Uterus (tissue), 4 donors: ENCODE measurements at places on chromosomes 7 and 10.

- H3K27ac ChIP-seq: no peak overlapping the region
- H3K4me3 ChIP-seq: no peak overlapping the region
- H3K4me1 ChIP-seq: no peaks in the 10 kb centered on the region
- DNase-seq: no peak
Observed at GRCh38 chr7:102061981-102062390, 224.7 kb upstream of the SH2B2 start.

GRCh38 chr7:81331061-81332018 is 412.5 kb upstream of the SEMA3C start:
- H3K27ac ChIP-seq: no peak overlapping the region
- H3K4me3 ChIP-seq: no peak overlapping the region
- H3K27me3 ChIP-seq: no peaks in the 10 kb centered on the region
- no peak for DNase-seq
- no peaks in the 10 kb centered on the region for H3K4me1 ChIP-seq
- H3K36me3 ChIP-seq: no peaks in the 10 kb centered on the region

GRCh38 chr7:54538122-54538521 is 4.1 kb upstream of the VSTM2A start:
- peaks cover 19% of the 10 kb centered on the region for H3K27me3 ChIP-seq
- H3K36me3 ChIP-seq: no peaks in the 10 kb centered on the region
- H3K4me3 ChIP-seq: no peak overlapping the region
- no peak for DNase-seq

- H3K27ac ChIP-seq: no peak overlapping the region
- H3K36me3 ChIP-seq: no peaks in the 10 kb centered on the region
- no peaks in the 10 kb centered on the region for H3K4me1 ChIP-seq
- no peak for DNase-seq
- H3K27me3 ChIP-seq: no peaks in the 10 kb centered on the region
- H3K4me3 ChIP-seq: no peak overlapping the region
Observed at GRCh38 chr10:59126261-59126660, 50.2 kb upstream of the PHYHIPL start.

DNA sequence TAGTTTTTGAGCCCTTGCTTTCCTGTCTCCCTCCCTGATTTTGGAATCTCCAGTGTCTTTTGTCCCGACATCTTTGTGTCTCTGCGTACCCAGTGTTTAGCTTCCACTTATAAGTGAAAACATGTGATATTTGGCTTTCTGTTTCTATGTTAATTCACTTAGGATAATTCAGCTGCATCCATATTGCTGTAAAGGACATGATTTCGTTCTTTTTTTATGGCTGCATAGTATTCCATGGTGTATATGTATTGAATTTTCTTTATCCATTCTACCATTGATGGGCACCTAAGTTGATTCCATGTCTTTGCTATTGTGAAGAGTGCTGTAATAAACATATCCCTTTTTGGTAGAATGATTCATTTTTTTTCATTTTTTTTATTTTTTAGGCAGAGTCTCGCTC is 48.3 kb downstream of the ADK start:
- DNase-seq: no peak
- no peak overlapping the region for H3K4me3 ChIP-seq
- no peaks in the 10 kb centered on the region for H3K36me3 ChIP-seq
- H3K27ac ChIP-seq: no peak overlapping the region
- H3K27me3 ChIP-seq: no peaks in the 10 kb centered on the region

GRCh38 chr10:49562893-49563292 is 24.0 kb upstream of the ERCC6 start:
- no peaks in the 10 kb centered on the region for H3K4me1 ChIP-seq
- no peaks in the 10 kb centered on the region for H3K36me3 ChIP-seq
- no peak for DNase-seq
- no peak overlapping the region for H3K27ac ChIP-seq
- no peak overlapping the region for H3K4me3 ChIP-seq

DNA sequence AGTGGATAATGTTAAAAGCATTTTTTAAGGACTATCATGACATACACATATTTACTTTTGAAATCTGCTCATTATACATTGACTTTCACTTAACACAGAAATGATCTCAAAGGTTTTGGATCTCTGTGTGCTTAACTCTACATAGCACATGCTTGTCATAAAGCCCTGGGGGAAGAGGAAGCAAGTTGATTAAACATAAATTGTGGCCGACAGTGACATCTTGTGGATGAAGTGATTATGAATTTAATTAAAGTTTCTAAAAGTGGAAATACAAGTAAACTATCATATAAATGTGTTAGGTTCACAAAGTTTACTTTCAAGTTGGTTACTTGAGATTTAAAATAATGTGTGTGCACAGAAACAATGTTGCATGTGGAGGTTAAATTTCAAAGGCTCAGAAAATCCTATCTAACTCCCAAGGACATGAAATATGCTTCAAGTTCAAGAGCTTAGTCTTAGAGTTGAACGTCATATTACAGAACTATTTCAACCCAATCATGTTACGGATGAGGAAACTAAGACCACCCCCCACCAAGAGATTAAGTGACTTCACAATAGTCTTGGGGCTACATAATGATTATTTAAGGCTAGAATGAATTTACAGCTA is 1247.8 kb downstream of the GATA3 start:
- H3K27ac ChIP-seq: no peak overlapping the region
- H3K4me1 ChIP-seq: no peaks in the 10 kb centered on the region
- no peaks in the 10 kb centered on the region for H3K27me3 ChIP-seq
- H3K36me3 ChIP-seq: no peaks in the 10 kb centered on the region

GRCh38 chr7:130943336-130943901 is 209.4 kb upstream of the KLF14 start:
- H3K27ac ChIP-seq: peak overlapping the region; percentile 94
- H3K36me3 ChIP-seq: no peaks in the 10 kb centered on the region
- H3K4me1 ChIP-seq: peaks cover 7% of the 10 kb centered on the region
- no peaks in the 10 kb centered on the region for H3K27me3 ChIP-seq
- no peak for DNase-seq

- no peaks in the 10 kb centered on the region for H3K4me1 ChIP-seq
- H3K27me3 ChIP-seq: no peaks in the 10 kb centered on the region
- no peaks in the 10 kb centered on the region for H3K36me3 ChIP-seq
- no peak overlapping the region for H3K4me3 ChIP-seq
Observed at GRCh38 chr7:127359011-127359410, 33.5 kb downstream of the ZNF800 start.

GRCh38 chr10:454860-455259 is 234.6 kb downstream of the DIP2C start:
- no peaks in the 10 kb centered on the region for H3K27me3 ChIP-seq
- no peak overlapping the region for H3K4me3 ChIP-seq
- no peak overlapping the region for H3K27ac ChIP-seq
- no peaks in the 10 kb centered on the region for H3K4me1 ChIP-seq

DNA sequence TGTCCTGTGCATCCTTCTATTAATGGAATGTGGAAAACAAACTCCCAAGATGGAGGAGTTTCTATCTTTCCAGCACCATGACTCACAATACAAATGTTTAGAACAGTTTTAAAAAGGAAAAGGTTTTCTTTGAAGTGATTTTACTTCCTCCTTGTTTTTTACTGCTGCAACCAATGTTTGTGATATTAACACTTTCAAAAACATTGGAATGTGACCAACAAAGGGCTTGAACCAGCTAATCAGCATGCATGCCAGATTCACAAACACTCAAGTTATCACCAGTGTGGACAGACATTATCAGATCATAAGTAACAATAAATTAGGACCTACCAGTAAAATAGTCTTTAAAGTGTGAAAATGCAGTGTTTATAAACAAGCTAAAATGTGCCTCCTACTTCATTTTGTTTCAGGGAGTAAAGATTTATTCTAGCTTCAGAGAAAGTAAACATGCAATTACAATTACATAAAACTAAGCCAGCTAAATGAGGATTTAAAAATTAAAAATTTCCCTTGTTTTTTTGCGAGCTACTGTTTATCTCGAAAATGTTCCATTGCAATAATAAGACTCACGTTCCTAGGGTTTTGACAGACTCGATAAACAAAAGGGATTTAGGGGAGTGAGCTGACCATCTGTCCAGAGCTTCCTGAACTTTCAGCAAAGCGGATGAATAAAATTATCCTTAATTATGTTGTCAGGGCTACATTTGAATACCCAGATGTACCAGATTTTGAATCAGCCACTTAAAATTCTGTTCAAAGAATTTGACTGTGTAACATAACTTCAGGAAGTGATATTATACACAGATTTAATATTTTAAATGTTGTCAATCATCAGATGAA is 29.8 kb downstream of the CPVL start:
- no peaks in the 10 kb centered on the region for H3K4me1 ChIP-seq
- H3K36me3 ChIP-seq: no peaks in the 10 kb centered on the region
- no peak for DNase-seq
- H3K27me3 ChIP-seq: no peaks in the 10 kb centered on the region
- H3K27ac ChIP-seq: peak overlapping the region; percentile 66

- H3K27ac ChIP-seq: no peak overlapping the region
- no peaks in the 10 kb centered on the region for H3K27me3 ChIP-seq
- H3K36me3 ChIP-seq: no peaks in the 10 kb centered on the region
- no peaks in the 10 kb centered on the region for H3K4me1 ChIP-seq
- no peak for DNase-seq
- no peak overlapping the region for H3K4me3 ChIP-seq
Observed at GRCh38 chr10:118968060-118968459, 61.5 kb upstream of the NANOS1 start.

GRCh38 chr10:31120961-31121685 is 89.5 kb upstream of the ZNF438 start:
- no peaks in the 10 kb centered on the region for H3K27me3 ChIP-seq
- no peak overlapping the region for H3K27ac ChIP-seq
- DNase-seq: no peak

DNA sequence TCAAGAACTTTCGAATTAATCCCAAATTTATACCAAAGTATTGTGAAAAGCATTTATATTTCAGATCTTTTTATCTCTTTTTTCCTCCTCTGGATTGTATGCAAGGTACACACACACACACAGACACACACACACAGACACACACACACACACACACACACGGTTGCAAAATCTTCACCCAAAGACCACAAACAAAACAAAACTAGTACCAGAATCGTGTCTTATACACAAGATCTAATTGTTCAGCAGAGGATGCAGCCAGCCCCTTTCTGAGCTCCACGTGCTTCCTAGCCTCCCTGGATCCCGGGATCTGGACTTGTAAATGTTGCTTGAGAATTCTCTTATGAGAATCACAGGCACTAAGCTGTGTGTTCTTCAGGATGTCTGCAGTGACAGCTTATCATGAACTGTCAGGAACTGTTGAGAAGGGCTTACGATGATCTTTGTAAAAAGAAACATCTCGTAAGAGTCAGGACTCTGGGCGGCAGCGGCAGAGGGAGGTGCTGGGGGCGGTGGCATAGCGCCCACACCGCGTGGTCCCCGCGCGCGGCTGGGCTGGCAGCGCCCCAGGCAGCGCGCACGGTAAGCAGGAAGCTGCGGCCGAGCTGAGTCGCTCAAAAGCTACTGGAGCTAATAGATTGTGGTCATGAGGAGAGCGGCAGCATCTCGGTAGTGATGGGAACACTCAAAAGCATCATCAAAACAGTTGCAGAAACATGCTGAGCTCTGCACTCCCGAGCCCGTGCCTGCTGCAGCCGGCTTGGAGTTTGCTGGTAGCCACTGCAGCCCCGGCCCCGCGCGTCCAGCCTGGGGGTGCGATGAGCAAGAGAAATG is 277.6 kb downstream of the GATA3 start:
- no peaks in the 10 kb centered on the region for H3K36me3 ChIP-seq
- H3K27ac ChIP-seq: no peak overlapping the region
- peak; percentile 18 for DNase-seq
- H3K4me3 ChIP-seq: no peak overlapping the region
- no peaks in the 10 kb centered on the region for H3K27me3 ChIP-seq
- no peaks in the 10 kb centered on the region for H3K4me1 ChIP-seq

DNA sequence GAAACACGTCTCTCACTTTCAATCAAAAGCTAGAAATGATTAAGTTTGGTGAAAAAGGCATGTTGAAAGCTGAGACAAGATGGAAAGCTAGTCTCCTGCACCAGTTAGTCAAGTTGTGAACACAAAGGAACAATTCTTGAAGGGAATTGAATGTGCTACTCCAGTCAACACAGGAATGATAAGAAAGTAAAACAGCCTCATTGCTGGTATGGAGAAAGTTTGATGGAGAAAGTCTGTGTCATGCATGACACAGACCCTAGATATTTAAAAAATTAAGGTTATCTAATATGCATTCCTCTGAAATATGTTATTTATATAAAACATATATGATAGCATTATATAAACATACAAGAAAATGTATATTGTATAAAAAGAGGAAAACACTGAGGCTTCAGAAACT is 699.4 kb upstream of the FZD8 start:
- no peak overlapping the region for H3K4me3 ChIP-seq
- no peaks in the 10 kb centered on the region for H3K27me3 ChIP-seq
- no peaks in the 10 kb centered on the region for H3K36me3 ChIP-seq
- H3K4me1 ChIP-seq: no peaks in the 10 kb centered on the region

GRCh38 chr10:2214092-2214491 is 476.8 kb upstream of the ADARB2 start:
- no peaks in the 10 kb centered on the region for H3K27me3 ChIP-seq
- no peaks in the 10 kb centered on the region for H3K4me1 ChIP-seq
- no peak overlapping the region for H3K27ac ChIP-seq

- no peak overlapping the region for H3K27ac ChIP-seq
- H3K4me1 ChIP-seq: no peaks in the 10 kb centered on the region
- no peaks in the 10 kb centered on the region for H3K36me3 ChIP-seq
- DNase-seq: no peak
Observed at GRCh38 chr7:32515890-32516550, 20.7 kb downstream of the AVL9 start.

DNA sequence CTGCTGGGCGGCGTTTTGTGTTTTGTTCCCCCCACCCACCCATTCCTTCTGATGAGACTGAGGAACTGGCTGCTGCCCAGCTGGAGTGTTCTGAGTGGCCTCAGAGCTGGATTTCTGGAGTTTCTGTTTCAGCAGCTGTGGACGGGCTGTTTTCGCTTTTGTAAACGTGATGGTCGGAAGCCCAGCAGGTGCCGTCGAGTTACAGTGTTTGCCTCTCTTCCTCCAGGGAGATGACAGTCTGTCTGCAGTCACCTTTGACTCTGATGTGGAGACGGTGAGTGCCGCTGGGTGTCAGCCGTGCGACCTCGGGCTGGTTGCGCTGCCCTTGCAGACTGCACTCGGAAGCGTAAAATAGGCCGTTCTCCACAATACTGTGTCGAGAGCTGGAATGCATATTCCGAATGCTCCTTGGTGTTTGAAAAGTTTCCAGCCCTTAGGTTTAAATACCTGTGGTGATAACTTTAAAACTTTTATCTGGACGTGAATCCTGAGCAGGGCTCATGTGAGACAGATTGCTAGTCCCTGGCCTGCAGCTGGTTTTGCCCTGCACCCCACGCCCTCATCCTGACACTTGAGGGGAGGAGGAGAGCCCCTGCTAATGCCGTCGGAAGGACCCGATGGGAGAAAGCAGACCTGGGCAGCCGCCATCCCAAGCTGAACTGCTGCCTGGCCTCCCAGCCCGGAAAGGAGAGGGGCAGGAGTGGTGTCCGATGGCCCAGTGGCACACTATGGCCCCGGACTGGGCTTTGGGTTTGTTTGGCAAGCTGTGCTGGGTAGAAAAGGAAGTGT is 8.3 kb downstream of the IQCE start:
- no peaks in the 10 kb centered on the region for H3K36me3 ChIP-seq
- no peaks in the 10 kb centered on the region for H3K4me1 ChIP-seq
- no peak for DNase-seq
- H3K27ac ChIP-seq: no peak overlapping the region

DNA sequence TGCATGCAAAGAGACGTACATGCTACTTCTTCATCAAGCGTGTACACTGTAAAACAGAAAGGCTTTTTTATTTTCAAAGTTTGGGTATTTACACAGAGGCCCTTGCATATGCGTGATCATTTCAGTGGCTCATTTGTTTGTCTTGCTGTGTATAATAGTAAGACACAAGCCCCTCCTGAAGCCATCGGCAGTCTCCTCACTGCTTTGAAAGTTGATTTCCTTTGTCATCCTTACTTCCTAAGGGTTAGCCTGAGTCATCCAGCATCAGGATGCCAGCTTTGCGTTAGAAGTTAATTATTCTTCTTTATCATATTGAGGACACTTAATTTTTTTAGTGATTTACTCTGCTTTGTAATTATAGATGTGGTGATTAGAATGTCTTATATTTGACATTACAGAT is 72.5 kb upstream of the CTBP2 start:
- no peaks in the 10 kb centered on the region for H3K4me1 ChIP-seq
- no peak overlapping the region for H3K4me3 ChIP-seq
- no peaks in the 10 kb centered on the region for H3K36me3 ChIP-seq
